ENCODE measurements at places on chromosomes 3 and 15.

- no peak for DNase-seq
Observed at GRCh38 chr3:125245521-125245920, 33.0 kb upstream of the SLC12A8 start.

DNA sequence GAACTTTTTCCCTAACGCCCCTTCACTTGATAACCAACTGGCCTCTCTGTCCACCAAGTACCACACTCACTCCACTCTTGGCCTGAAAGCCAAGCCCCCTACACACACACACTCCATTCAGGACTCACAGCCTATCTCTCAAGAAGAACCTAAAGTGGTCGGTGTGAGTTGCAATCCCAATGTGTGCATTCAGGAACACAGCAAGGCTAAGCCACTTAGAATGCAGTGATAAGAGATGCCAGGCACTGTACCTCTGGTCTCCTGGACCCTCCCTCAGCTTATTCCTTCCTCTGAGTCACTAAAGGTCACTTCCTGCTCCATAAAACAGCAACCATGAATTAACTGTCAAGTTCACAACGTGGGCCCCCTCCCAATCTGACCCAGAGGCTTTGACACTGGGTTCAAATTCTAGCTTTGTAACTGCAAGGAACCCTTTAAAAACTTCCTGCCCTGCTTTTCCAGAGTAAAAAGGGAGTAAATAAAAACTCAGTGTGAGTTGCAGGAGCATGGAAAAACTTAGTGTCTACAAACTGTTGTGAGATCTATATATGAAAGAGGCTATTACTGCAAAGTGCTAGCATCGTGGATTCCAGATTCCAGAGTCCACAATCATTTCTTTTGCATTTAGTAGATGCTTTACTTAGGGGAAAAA, 17.6 kb upstream of the KCNMB3 start:
- DNase-seq = no peak

- DNase-seq = no peak
Observed at GRCh38 chr3:144380849-144381248, 409.2 kb downstream of the DIPK2A start.

DNA sequence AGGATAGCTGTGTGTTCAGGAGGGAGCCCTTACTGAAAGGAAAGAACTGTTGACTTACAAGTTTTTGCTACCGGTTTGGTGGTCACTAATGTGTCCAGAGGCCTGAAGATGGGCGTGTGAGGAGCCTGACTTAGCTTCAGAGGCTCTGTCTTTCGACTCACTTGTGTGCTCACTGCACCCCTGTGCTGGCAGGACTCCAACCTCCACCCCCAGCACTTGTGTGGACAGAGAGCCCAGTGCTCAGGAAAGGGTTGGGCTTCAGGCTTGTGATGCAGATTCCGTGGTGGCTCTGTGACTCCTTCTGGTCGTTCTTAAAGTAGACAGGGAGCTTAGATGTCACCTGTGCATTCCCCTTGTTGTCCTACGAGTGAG, 100.9 kb downstream of the PGPEP1L start:
- DNase-seq = no peak

- DNase-seq = no peak
Observed at GRCh38 chr15:101625184-101625583, 27.0 kb downstream of the TM2D3 start.

GRCh38 chr15:93159930-93160329, 70.9 kb upstream of the RGMA start:
- DNase-seq = no peak

GRCh38 chr3:97959872-97960271, 12.4 kb downstream of the RIOX2 start:
- DNase-seq = no peak

GRCh38 chr15:53917109-53917508, 61.1 kb upstream of the UNC13C start:
- DNase-seq = no peak

DNA sequence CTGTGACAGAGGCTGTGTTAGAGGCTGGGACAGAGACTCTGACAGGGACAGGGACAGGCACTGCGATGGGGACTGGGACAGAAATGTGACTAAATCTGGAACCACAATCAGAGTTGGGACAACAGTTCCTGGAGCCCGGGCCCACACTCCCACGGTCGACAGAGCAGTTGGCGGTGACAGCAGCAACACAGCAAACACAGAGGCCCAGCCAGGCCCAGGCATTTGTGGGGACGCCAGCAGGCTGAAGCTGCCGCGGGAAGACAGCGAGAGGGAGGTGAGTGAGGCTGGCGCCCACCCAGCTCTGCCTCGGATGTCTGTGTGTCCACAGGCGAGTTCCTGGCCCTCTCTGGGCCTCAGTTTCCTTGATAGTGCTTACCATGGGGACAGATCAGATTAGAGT, 9.3 kb upstream of the HCN4 start:
- no peak for DNase-seq

- no peak for DNase-seq
Observed at GRCh38 chr3:52633786-52634185, 51.9 kb downstream of the PBRM1 start.

- DNase-seq = no peak
Observed at GRCh38 chr15:66023311-66023972, 154.2 kb downstream of the RAB11A start.

DNA sequence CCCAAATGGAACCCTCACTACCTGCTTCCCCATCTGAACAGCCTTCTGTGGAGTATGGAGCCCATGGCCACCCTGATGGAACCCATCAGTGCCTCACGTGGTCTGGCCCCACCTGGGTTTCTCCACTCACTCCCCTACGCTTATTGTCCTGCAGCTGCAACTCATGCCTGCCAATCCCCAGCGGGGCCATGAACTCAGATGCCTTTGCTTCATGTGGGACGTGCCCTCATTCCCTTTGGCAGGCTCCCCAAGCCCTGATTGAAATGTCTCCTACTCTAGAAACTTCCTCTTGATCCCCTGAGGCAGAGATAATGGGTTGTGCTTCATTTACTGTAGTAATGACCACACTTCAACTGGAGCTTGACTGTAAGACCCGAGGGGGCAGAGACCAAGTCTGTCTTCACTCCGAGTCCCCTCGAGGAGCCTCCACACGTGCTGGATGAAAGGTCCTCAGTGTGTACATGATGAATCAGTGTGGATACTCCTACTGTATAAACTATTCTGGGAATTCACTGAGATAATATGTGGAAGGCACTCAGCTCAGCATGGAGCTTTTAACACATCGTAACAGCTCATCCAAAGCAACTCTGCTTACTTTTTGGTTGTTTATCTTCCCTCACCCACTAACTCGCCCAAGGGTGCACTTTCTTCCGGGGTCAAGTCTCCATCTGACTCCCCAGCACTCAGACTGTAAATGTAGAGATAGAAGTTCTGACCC, 232.8 kb upstream of the BHLHE40 start:
- no peak for DNase-seq

DNA sequence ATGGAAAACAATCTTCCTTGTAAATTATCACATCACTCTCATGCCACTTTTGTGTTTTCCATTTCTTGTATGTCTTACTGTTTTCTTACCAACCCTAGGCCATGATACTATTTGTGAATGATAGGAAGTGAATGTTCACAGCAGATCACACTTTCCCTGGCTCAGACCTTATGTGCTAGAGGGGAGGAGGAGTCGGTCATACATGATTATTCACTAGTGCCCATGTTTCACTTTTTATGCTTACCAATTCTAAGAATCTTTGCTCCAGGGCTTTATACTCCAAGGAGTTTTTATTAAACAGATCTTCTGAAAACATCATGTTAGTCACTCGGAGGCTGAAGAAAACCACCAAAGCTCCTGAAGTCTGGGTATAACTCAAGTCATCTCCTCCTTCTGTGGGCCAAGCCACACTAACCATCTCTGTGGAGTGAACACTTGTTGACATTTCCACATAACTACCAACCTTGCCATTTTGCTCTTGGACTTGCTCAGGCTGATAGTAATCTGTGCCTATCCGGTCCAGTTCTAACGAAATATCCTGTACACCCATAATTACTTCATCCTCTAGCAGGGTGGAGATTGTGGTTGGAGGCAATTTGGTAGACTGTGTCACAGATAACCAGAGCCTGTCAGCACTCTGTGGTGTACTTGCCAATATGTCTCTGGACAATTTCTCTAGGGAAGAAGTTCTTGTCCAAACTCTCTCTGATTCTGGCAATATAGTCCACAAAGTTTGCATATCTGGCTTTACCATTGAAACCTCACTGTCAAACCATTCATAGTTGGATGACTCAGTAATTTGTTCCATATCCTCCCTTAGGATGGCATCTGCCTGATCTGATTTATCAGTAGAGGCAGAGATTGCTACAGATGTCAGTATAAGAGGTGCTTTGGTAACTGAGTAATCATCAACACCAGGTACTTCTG, 76.8 kb downstream of the IMPG2 start:
- DNase-seq = no peak

DNA sequence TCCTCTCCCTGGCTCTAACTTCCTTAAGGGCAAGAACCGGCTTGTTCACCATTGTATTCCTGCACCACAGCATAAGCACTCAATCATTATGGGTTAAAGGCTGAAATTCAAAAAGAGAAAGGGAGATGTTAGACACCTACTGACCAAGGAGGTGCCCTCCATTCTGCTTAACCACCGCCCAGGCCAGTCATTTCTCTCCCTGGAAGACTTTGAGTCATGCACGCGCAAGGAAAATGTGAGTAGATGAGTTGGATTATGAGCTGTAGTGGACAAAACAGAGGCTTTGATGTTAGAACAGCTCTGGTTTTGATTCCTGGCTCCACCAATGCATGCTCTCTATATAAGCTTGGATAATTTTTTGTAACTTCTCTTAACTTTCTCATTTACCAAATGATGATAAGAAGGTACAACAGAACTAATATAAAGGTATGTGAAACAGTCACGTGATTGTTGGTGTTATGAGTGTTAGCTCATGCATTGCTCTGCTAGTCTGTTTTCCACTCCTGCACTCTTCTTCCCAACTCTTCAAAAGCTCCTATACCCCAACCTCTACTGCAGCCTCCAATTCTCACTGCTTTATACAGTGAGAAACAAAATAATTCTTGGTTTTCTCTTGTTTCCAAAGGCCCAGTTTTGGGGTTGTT, 148.4 kb upstream of the ATP11B start:
- no peak for DNase-seq

DNA sequence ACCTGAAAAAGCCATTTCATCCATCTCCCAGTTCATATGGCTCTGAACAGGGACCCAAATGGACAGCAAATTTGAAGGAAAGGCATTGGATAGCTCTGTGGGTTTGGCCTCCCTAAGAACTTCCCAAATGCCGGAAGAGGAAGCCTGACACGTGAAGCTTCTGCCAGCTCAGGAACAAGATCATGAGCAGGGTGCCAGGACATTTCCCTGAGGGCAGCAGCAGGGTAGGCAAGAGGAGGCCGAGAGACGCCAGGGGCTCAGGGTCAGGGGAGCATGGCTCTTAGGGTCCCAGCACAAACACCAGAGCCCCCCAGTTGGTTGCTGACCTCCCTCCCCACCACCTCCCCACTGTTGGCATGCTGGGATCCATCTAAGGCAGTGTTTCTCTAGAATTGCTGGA, 187.5 kb downstream of the MEGF11 start:
- DNase-seq = no peak

- DNase-seq = no peak
Observed at GRCh38 chr15:45657764-45658545, 23.1 kb downstream of the SQOR start.

DNA sequence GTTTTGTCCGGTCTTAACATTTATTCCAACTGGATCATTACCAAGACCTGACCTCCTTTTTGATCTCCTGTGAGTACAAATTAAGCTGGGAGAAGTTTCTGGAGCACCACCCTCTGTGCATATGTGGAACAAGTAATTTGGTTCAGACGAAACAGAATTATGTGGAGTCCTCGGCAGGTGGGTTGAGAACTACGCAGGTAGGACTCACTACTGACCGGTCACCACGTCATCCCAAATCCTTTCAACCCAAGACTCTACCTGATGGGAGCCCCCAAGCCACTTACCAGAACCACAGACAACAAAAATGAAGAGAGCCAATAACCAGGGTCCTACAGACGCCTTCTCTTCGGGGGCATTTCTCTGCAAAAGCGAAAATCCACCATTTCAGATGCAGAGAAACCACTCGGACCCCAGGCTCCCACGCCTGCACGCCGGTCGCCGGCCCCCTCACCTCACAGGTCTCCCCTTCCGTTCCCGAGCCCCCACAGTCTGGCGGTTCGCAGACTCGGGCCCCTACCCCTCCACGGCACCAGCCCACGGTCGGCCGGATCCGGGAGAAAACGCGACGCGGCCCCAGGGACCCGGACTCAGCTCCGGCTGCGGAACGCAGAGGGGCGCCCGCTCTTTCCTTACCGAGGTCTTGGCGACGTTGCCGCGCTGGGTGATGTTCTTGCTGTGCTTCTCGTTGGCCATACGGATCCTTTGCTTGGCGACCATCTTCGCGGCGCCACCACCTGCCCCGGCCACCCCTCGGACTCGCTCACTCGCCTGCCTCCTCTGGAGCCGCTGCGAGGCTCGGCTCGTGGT, 674 bp downstream of the SERP1 start:
- no peak for DNase-seq

GRCh38 chr3:39721076-39721475, 88.3 kb upstream of the MYRIP start:
- no peak for DNase-seq

DNA sequence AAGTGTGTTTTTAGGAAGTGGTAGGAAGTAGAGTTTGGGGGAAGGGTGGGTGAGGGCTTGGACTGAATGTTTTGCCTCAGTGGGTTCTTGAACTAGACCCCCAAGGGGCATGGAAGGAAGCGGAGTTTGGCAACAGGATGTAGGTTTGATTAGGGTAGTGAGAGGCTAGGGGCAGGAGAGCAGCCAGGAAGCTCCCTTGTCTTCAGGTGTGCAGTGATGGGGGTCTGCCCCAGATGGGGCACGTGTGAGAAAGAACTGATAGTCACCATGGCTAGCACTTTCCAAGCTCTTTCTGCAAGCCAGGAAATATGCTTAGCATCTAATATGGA, 4.7 kb downstream of the ZSCAN2 start:
- DNase-seq = no peak

- DNase-seq = no peak
Observed at GRCh38 chr15:43541785-43542184, 24.4 kb downstream of the MAP1A start.

GRCh38 chr3:108744762-108745161, 12.4 kb downstream of the RETNLB start:
- no peak for DNase-seq

DNA sequence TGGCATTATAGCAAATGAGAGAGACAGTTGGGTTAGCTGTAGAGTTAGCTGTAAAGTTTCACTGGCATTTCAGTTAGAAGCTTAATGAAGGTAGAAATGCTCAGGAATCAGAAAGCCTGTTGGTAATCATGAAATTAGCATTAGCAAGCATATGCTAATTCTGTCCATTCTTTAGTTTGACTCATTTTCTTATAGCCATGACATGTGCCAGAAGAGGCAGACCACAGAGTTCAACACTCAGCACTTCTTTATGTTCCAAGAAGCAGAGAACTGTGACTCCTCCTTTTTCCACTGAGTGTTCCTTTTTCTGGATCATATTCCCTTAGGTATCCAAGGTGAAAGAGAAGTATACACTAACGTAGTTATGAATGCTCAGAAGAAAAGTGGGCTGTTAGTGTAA, 276.2 kb upstream of the SGO1 start:
- no peak for DNase-seq

- DNase-seq = no peak
Observed at GRCh38 chr15:52290329-52290728, 5.3 kb downstream of the MYO5C start.
